Stomach (tissue), 19 donors: ENCODE measurements at places on chromosomes 16 and 17. TPM values are rescaled to one million over a fixed set of nuclear protein-coding genes. Genes with fewer than 3 reads are reported as not detected.

DNA sequence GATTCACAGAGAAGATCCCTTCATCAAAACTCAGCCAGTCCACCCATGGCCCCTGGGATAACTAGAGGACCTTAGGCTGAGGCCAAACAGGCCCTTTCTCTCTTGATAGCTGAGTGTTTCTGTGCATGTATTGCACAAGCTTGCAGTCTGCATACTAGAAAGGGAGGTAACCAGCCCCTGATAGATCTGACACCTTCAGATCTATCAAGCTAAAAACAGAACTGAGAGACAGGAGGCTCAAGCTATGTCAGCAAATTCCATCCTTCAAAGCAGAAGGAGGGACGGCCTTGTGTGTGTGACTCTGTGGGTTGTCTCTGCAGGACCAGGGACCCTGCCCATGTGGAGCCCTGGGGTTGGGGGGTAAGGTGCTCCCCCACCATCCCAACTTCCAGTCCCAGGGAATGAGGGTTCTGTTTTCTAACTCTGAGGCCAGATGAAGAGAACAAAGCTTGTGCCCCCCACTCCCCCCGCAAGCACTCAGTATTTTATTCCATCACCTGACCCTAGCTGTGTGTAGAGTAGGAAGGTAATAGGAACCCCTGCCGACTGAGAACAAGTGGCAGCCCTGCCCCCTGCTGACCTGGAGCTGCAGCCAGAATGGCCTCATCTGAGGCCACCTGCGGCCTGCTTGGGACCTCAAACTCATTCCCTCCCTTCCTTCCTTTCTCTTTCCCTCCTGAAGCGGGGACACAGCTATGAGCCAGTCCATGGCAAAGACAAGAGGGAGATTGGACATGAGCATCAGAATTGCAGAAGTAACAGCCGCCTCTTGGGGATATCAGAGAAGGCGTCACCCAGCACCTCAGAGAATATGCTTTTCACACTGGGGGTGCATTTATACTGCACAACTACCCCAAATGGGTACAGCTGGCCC, 63.8 kb downstream of the SMPD3 start:
- DNase-seq, result no peak

DNA sequence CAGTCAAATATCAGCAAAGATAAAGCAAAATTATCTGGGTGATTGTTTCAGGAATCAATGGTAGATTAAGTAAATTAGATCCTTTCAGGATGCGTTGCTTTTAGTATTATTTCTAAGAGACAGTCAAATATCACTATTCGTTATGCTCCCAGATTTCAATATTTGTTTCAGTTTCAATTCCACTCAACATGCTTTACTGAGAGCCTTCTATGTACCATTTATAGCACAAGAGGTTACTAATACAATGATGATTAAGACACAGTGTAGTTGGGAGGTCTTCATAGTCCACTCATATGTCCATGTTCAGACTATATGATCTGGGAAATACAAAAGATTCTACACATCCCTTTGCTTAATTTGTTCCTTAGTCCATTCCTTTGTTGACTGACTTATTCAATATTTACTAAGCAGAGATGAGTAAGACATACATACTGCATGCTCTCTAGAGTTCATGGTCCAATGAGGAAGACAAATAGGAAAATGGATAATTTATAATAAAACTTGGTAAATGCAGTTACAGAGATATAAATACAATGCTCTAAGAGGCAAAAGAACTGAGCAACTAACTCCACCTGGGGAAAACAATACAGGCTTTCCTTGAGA, 88.2 kb upstream of the NOG start:
- DNase-seq, result no peak

DNA sequence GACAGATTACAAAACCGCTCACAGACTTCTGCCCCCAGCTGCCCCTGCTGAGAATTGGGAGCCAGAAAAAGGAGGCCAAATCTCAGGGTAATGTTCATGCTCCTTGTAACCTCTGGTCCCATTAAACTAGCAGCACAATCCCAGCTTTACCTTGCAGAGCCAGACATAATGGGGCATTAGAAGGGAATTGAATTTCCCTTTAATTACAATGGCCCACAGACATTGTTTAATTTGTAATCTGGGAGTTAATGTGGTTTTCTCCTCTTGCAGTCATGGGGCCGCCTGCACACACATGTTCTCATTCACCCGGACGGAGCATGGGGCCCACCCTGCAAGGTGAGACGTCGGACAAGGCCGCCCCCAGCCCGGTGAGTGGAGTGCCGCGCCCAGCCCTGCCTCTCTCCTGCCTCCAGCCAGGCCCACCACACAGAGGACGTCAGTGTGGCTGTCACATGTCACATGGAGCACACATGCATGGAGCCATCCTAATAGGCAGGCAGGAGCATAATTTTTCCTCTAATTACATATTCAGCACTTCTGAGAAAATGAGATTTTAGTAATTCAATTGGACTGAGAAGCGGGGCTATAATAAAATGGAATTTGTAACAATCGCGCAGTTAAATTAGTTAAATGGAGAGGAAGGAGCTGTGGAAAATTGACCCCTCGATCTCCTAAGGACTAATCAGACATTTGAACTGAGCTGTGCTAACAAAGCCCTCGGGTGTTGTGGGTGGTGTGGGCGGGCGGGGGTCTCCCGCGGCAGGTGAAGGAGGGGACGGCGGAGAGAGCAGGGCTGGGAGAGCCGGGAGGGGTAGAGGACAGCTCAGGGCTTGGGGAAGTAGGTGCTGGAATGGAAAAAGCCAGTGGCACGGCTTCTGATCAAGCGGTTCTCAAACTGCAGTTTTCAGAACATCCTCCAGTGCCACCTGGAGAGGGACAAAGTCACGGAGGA, 87.7 kb downstream of the ENGASE start:
- DNase-seq, result no peak

DNA sequence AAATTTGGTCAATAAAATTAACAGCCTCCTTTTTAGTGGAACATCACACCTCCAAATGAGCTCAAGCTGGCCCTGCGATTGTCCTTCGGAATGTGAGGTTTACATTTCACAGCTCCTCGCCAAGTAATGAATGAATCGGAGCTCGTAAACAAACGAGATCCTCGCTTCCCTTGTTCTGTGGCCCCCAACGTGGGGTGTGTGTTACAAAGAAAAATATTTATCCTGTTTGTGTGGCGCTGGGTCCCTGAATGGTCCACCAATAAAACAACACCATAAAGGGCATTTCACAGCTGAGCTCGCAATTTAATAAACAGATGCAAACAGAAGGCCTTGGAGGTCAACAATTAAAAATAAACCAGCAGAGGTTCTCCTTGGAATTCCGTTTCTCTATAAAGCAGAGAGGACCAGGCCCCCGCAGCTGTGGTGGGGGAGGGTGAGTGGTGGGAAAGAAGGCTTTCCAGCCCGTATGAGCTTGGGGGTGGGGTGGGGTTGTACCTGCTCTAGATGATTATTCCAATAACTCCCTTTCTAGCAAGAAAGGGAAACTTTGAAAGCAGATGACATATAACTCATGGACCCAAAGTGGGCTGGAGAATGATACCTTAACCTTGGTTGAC, 393.9 kb upstream of the SALL1 start:
- DNase-seq, result peak; percentile 11

GRCh38 chr17:20074001-20074400, 64.8 kb downstream of the SPECC1 start:
- DNase-seq, result no peak

DNA sequence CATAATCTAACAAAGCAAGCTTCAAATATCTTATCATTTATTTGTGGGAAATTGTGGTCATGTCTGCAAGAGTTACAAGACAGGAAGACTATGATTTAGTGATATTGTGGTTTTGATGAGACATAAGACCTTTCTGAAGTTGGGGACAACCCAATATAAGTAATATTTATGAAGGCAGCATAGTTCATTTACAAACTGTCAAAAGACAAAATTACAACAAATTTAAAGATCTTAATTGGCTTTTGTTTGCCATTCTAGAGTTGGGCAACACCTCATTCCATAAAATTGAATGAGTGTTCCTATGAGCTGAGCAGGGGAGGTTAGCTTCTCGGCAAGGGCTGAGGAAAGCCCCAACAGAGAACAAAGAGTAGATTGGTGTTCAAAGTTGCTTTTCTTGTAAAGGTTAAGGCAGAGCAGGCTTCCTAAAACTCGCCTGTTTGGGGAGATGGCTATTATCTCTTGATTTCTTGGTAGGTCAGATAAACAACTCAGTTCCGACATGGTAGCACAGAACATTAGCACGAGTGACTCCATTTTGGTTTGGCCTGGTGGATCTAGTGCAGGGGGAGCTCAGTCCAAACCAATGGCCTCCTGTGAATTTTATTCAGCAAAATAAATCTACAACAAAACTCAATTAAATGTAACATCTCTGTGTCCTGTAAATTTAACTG, 10.9 kb upstream of the MMD start:
- no peak for DNase-seq

- peak; percentile 96 for DNase-seq
These were observed at the start of gene ZFP3 for GRCh38 chr17:5078106-5079028. Gene ZFP3, plus strand, starts transcription at chr17:5078467. Its CDS starts 13,038 bp downstream, at chr17:5091505.

Gene MYL4
- total RNA-seq, result not detected

- no peak for DNase-seq
These were observed 5.7 kb upstream of the LGALS3BP start for GRCh38 chr17:78985395-78985794.

Gene CBLN1
- total RNA-seq, result not detected
